ENCODE measurements at places on chromosomes 2 and 18. TPM values are rescaled to one million over a fixed set of nuclear protein-coding genes. Genes with fewer than 3 reads are reported as not detected.

The UPP2 gene
- total RNA-seq = not detected

The TMEM87B gene
- 10.8 TPM for total RNA-seq

The CRYGC gene
- not detected for total RNA-seq

The FOXI3 gene
- total RNA-seq = not detected

The ANKRD30B gene
- total RNA-seq = not detected

The SCG2 gene
- 0.15 TPM for total RNA-seq

The MGAT4A gene
- total RNA-seq = 27.2 TPM

The GBX2 gene
- total RNA-seq = not detected

The TUBA4B gene
- not detected for total RNA-seq

The HOXD12 gene
- not detected for total RNA-seq

The RNF125 gene
- 2.1 TPM for total RNA-seq

The KIAA2012 gene
- total RNA-seq = not detected

The COBLL1 gene
- total RNA-seq = 8.4 TPM

The TGOLN2 gene
- total RNA-seq = 77.0 TPM

The APOB gene
- total RNA-seq = 36.7 TPM

The UGT1A5 gene
- not detected for total RNA-seq

The GALNT14 gene
- total RNA-seq = 0.21 TPM

The CCDC102B gene
- 8.4 TPM for total RNA-seq

The GALR1 gene
- not detected for total RNA-seq

The MOGAT1 gene
- total RNA-seq = not detected

The ILKAP gene
- 30.9 TPM for total RNA-seq

The CD28 gene
- total RNA-seq = 1.1 TPM

The ALK gene
- total RNA-seq = 0.17 TPM

The LOXHD1 gene
- 0.15 TPM for total RNA-seq

The RAB17 gene
- 0.74 TPM for total RNA-seq

The TWIST2 gene
- total RNA-seq = 4.6 TPM

The GPR17 gene
- not detected for total RNA-seq

The TYMS gene
- 6.6 TPM for total RNA-seq

The MARCO gene
- total RNA-seq = 96.6 TPM

The MAP3K19 gene
- not detected for total RNA-seq

The CD207 gene
- total RNA-seq = 0.21 TPM

The DUSP19 gene
- total RNA-seq = 12.2 TPM

The TMEM169 gene
- total RNA-seq = 0.17 TPM

The AQP12A gene
- not detected for total RNA-seq

The COLEC12 gene
- 10.6 TPM for total RNA-seq

The NT5C1B gene
- not detected for total RNA-seq

The CGREF1 gene
- total RNA-seq = 4.0 TPM

The PSMD14 gene
- 32.7 TPM for total RNA-seq

The CCBE1 gene
- total RNA-seq = 0.78 TPM
